ENCODE measurements at places on chromosomes 3 and 15.
A peak's percentile ranks its signal among the peaks of the same experiment; 100 is the strongest.

DNA sequence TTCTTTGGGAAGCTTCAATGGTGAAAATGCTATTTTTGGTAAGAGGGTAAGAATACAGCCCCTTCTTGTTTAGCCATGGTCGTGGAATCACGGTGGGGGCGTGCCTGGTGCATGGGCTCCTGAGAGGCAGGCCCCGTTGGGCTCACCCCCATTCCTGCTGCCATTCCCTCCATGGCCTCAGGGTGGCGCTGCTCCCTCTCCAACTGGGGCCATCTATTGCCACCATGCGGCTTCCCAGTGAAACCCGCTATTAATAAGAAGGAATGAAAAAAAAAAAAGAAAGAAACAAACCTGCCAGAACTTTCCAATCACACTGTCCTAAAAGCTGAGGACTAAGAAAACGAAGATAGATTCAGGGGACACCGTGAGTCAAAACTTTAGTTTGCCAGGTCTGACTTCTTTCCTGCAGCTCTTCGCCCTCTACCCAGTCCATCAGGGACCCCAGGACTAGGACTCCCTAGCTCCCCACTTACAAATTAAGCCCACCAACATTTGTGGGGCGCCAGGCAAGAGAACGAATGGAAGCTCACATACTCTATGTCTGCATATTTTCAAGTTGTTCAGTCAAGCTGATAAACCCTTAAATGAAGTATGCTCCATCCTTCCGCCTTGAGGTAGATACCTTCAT lies 30.6 kb upstream of the ABHD2 start:
- peak; percentile 55 for DNase-seq

- DNase-seq: no peak
These were observed 231.2 kb upstream of the ARRDC4 start for GRCh38 chr15:97729270-97729669.

- no peak for DNase-seq
These were observed 73.0 kb upstream of the PROK2 start for GRCh38 chr3:71857956-71858355.

DNA sequence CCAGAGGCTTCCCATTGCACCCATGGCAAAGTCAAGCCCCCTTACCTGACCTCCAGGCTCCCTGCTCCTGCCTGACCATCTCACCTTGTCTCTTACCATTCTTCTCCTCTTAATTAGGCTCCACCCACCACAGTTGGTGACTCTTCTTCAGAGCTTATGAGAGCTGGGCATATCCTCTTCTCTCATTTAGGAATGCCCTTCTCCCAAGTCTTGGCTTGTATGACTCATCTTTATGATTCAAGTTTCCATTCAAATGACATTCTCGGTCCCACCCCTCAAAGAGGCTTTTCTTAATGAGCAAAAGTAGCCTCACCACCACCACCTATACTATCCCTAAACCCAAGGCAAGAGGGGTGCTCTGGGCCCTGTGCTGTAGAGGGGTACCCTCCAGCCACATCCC lies 55.3 kb upstream of the NUDT16 start:
- no peak for DNase-seq

DNA sequence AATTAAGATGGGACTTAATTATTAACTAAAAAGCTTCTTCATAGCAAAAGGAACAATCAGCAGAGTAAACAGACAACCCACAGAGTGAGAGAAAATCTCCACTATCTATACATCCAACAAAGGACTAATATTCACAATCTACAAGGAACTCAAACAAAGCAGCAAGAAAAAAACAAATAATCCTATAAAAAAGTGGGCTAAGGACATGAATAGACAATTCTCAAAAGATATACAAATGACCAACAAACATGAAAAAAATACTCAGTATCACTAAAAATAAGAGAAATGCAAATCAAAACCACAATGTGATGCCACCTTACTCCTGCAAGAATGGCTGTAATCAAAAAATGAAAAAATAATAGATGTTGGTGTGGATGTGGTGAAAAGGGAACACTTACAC lies 103.3 kb downstream of the TBL1XR1 start:
- DNase-seq: no peak

- DNase-seq: no peak
These were observed 6.9 kb downstream of the CXCR6 start for GRCh38 chr3:45950131-45950530.

GRCh38 chr3:80152692-80153091 lies 384.9 kb upstream of the ROBO1 start:
- DNase-seq: no peak

DNA sequence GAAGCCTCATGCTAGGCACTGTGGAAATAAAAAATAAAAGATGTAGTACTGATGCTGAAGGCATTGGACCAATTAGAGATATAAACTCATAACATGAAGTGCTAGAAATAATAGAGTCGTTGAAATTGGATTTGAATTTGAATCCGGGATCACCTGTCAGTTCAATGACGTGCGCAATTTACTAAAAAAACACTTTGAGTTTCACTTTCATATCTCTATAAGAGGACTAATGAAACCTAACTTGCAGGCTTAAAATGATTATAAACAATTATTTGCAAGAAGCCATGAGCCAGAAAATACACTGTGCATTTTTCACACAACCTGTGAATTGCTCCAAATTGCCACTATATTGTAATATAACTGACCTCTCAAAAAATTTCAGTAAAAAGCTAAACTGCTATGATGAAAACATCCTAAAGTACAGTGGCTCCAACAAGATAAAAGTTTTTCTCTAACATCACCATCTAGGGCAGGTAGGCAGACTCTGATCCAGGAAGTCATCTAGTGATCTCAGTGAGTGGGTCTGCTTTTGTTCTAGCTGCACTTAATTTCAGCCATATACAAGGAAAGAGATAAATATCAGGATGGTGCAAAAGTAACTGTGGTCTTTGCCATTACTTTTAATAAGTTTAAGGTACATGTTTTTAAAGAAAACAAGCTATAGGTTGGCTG lies 440.2 kb downstream of the CNTN6 start:
- no peak for DNase-seq

- DNase-seq: no peak
These were observed 34.2 kb downstream of the GRIP2 start for GRCh38 chr3:14505803-14506500.

DNA sequence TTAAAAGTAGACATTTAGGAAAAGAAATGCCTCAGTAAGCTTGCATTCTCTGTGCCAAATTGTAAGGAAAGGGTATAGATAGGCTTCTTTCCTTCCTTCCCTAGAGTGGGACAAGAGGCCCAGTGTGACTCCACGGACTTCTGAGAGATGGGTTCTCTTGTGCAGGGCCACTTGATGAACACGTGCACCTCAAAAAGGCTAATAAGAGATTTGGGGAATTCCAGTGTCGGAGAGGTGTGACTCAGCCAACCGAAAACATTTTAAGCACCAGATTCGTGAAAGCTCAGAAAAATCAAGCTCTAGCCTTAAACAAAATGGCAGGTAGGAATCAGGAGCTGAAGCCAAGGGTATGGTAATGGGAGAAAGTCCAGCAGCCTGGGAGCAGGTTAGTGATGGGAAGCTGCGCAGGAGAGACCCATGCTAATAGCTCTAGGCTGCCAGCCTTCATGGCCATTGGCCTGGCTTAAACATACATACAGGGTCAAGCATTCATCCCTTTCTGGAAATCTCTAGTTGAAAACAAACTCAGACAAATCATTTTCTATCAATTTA lies 56.2 kb downstream of the SV2B start:
- no peak for DNase-seq

GRCh38 chr3:179666436-179667035 lies 13.7 kb downstream of the USP13 start:
- no peak for DNase-seq

DNA sequence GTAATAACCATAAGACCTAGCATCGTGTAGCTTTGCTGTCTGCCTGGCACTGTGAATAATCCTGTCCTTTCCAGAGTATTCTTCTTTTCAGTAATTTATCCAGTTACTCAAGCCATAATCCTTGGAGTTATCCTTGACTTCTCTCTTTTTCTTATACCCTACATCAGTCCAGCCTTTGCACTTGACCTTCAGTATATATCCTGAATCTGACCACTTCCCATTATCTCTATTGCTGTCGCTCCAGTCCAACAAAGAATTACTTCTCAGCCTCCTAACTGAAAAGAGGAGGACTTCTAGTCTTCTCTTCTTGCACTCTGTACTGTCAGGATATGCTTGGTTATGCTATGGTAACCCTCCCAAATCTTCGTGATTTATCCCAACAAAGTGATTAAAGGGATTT lies 393.8 kb downstream of the SHQ1 start:
- no peak for DNase-seq

GRCh38 chr3:141379250-141379966 lies 11.1 kb downstream of the ZBTB38 start:
- no peak for DNase-seq

- no peak for DNase-seq
These were observed 57.3 kb upstream of the SPRED1 start for GRCh38 chr15:38195191-38195901.

- no peak for DNase-seq
These were observed 46.2 kb downstream of the CD200 start for GRCh38 chr3:112379020-112379690.

- no peak for DNase-seq
These were observed 84.4 kb downstream of the PLXNA1 start for GRCh38 chr3:127067116-127067910.

GRCh38 chr15:64586259-64586870 lies 126.0 kb downstream of the ZNF609 start:
- no peak for DNase-seq

DNA sequence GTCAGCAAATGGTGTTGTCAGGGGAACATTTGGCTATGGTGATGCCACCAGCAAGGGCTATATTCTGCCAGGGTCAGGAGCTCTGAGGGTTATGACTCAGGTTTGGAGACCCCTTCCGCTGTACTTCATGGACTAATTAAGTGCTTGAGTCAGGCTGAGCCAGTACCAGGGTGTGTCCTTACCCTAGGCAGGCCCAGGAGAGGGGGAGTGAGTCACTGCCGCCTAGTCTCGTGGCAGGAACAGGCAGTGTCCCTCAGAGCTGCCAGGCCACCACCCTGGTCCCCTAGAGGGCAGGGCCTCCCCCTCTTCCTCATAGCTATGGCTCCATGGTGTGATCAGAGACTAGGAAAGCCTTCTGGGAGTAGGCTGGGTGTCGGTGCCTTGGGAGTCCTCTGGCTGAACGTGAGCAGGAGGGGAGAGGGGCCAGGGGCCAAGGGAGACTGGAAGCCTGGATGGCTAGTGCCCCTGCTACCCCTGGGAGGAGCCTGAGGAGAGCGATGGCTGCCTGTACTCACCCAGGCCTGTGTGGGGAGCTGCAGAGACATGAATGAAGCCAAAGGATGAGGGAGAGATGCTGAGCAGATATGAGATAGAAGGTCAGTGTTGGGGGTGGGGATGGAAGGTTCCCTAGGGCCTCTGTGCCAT lies 10.6 kb downstream of the MAPKAPK3 start:
- no peak for DNase-seq

- DNase-seq: no peak
These were observed 802 bp upstream of the CHRNB4 start for GRCh38 chr15:78641749-78642275.

DNA sequence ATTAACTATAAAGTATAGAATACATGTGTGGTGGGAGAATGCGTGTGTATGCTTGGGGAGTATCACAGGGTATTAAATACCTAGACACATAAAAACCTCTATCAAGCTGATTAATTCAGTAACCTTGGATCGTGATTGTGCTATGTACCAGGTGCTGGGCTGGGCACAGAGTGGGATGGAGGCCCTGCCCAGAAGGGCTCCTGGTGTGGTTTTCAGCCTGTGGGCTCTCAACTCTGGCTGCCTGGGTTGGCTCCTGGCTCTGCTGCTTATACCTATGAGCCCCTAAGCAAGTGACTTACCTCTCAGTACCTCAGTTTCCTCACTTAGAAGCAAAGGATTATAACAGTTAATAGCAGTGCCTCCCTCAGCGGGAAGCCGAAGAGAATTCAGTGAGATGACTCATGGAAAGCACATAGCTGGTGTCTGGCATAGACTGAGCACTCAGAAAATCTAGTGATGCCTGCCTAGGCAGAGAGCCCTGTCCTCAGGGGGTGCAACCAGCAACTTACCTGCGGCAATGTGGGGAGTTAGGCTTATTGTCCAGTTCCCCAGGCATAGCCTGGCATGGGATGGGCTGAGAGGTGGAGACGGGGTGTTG lies 90.6 kb upstream of the MYZAP start:
- DNase-seq: no peak

GRCh38 chr3:120559242-120560061 lies 36.7 kb upstream of the NDUFB4 start:
- DNase-seq: no peak

- no peak for DNase-seq
These were observed 121.0 kb downstream of the TFDP2 start for GRCh38 chr3:142028243-142028777.

DNA sequence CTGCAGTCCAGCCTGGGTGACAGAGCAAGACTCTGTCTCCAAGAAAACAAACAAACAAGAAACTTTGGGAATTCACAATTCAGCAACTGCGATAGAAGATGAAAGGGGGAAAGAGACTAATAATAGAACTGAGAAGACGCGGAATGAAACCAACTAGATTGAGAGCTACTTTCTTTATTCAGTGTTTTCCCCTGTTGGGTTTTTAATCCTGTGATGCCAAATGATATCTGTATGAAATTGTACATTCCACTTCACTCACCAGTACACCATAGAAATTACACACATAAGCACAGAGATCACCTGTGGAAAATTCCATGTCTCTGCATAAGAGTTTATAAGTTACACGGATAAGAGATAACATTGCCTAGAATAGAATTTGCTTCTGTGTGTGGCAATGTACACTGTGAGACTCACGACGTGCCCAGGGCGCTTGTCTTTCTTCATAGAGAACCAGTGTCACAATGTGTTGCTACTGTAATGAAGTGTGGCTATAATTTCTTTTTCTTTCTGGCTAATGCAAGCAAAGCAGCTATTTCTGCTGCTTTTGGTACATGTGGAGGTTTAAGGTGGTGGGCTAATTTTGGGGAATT lies 17.7 kb upstream of the CHST2 start:
- no peak for DNase-seq

GRCh38 chr3:194310060-194310835 lies 40.9 kb downstream of the CPN2 start:
- DNase-seq: no peak

DNA sequence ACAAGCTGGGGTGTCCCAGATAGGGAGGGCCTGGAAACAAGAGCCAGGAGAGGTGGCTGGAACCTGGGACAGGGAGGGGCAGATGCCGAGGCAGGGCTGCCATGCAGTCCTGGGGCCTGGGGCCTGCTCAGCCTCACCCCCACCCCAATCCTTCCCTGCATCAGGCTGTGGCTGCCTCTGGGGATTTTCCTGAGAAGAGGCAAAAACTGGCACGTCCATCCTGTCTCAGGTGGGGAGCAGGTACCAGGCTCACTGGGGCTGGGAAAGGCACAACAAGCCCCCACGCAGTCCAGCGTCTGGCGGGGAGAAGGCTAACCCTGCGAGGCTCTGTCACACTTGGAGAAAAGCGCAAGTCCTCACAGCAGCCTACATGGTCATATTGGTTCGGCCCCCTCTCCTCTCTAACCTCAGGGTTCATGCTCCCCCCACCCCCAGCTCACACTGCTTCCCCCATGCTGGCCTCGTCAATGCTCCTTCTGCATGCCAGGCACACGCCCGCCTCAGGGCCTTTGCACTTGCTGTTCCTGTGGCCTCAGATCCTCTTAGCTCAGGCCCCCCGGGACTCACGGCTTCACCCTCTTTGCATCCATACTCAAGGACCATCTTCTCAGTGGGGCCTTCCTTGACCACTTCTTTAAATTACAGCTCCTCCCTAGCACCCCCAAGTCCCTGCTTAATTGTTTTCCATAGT lies 53.1 kb downstream of the LINGO1 start:
- DNase-seq: no peak
